ENCODE measurements at places on chromosomes 12 and 14. TPM values are rescaled to one million over a fixed set of nuclear protein-coding genes. Genes with fewer than 3 reads are reported as not detected.

The EFS gene
- total RNA-seq, result 2.2 TPM

The GPATCH2L gene
- 58.6 TPM for total RNA-seq

The FGD4 gene
- 10.3 TPM for total RNA-seq

The PTPRR gene
- total RNA-seq, result 0.18 TPM

The RNF10 gene
- total RNA-seq, result 44.4 TPM

The OR6C2 gene
- not detected for total RNA-seq

The CDC42BPB gene
- total RNA-seq, result 48.0 TPM

The DPPA3 gene
- not detected for total RNA-seq

The REM2 gene
- total RNA-seq, result under 0.01 TPM
